ENCODE measurements at places on chromosomes 1 and 21. TPM values are rescaled to one million over a fixed set of nuclear protein-coding genes. Genes with fewer than 3 reads are reported as not detected.

- DNase-seq = no peak
These were observed 62.0 kb downstream of the NVL start for GRCh38 chr1:224267925-224268324.

GRCh38 chr1:223143537-223144248 lies 645 bp upstream of the TLR5 start:
- DNase-seq = no peak

DNA sequence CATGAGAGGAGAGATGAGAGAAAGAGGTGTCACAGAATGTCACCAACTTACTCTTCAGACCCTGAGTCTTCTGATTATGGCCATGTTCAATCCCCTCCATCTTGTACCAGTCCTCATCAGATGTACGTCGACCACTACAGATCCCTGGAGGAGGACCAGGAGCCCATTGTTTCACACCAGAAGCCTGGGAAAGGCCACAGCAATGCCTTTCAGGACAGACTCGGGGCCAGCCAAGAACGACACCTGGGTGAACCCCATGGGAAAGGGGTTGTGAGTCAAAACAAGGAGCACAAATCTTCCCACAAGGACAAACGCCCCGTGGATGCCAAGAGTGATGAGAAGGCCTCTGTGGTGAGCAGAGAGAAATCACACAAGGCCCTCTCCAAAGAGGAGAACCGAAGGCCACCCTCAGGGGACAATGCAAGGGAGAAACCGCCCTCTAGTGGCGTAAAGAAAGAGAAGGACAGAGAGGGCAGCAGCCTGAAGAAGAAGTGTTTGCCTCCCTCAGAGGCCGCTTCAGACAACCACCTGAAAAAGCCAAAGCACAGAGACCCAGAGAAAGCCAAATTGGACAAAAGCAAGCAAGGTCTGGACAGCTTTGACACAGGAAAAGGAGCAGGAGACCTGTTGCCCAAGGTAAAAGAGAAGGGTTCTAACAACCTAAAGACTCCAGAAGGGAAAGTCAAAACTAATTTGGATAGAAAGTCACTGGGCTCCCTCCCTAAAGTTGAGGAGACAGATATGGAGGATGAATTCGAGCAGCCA lies 8.0 kb downstream of the ELOA start:
- no peak for DNase-seq

GRCh38 chr1:21313203-21313885 lies 23.1 kb upstream of the ECE1 start:
- DNase-seq = no peak

GRCh38 chr1:117589544-117589943 lies 16.3 kb upstream of the TENT5C start:
- DNase-seq = no peak

DNA sequence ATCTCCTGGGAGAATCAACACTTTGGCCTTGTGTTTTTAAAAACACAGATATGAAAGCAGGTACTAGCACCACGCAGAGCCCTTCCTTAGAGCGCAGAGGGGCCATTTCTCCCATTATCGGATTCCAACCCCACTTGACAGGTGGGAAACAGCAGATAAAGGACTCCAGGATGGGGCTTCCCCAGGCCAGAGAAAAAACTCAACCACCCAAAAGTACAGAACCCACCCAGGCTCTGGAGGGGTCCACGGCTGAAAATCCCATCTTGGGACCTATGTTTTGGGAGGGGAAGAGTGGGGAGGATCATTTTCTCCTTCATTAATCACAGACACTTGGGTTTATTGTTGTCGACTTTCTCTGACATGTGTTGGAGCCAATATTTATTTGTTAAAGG lies 27.1 kb upstream of the COL18A1 start:
- no peak for DNase-seq

GRCh38 chr1:26286064-26286416 lies 6.2 kb downstream of the SH3BGRL3 start:
- DNase-seq = no peak

GRCh38 chr21:15058854-15059263 lies 5.9 kb downstream of the NRIP1 start:
- DNase-seq = no peak

DNA sequence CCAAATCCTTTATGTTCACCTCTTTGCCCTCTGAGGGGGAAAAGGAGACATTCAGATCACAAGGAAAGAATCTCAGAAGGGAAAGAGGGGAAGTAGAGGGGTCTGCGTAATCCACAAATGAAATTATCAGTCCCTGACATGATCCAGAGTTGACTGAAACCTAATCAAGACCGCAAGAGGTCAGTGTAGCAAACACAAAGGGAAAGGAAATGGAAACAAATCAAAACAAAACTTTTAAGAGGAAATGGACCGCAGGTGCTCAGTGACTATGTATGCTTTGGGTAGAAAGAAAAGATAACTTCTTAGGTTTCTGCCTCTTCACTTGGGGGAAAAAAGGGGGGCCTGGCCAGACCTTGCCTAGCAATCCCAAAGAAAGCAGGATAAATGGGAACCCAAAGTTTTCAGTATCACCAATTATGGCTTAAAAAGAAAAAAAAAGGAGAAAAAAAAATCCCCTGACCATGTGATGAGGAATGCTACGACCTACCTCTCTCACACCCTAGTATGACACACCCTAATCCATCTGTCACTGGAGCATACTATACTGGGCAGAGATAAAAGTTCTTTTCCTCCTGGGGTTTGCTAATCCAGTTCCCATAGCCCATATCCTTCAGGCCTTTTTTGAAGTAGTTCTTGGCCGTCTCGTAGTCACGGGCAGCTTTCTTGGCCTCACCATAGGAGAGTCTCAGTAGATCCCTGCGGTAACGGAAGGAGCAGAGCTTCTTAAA lies 16.9 kb downstream of the CHRNB2 start:
- no peak for DNase-seq

- DNase-seq = no peak
These were observed 127.3 kb downstream of the RERE start for GRCh38 chr1:8690253-8690525.

DNA sequence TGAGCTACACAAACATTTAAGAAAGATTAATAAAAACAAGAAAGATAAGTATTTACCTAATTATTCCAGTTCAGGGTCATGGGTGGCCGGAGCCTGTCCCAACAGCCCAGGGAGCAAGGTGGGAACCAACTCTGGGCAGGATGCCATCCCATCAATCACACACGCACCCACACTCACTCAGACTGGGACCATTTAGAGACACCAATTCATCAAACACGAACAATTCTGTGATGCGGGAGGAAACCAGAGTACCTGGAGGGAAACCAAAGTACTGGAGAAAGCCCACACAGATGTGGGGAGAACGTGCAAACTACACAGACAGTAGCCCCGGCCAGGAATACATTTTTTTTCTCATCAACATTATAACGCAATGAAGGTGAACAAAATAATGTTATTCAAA lies 16.2 kb downstream of the WASF2 start:
- no peak for DNase-seq

GRCh38 chr21:46078978-46079351 lies 18.9 kb upstream of the COL6A2 start:
- DNase-seq = peak; percentile 21

DNA sequence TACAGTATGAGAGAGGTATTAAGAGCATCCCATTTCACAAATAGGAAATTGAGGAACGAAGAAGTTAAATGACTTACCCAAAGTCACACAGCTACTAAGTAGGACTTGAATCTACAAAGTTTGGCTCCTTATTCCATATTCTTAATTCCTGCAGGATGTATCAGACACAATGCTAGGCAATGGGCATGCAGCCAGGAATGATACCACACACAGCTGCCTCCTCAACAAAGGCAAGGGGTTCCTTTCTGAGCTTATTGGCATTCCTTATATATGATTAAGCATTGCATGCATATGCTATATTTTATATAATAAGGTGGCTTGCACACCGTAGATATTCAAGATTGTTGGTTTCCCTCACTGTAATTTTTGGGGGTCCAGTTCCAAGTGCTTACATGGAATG lies 34.2 kb upstream of the JUN start:
- no peak for DNase-seq

- no peak for DNase-seq
These were observed 13.1 kb downstream of the CFAP298 start for GRCh38 chr21:32599091-32599490.

- DNase-seq = no peak
These were observed 2.1 kb downstream of the MXRA8 start for GRCh38 chr1:1356166-1356795.

- no peak for DNase-seq
These were observed 73.4 kb downstream of the CEP350 start for GRCh38 chr1:180027949-180028445.

DNA sequence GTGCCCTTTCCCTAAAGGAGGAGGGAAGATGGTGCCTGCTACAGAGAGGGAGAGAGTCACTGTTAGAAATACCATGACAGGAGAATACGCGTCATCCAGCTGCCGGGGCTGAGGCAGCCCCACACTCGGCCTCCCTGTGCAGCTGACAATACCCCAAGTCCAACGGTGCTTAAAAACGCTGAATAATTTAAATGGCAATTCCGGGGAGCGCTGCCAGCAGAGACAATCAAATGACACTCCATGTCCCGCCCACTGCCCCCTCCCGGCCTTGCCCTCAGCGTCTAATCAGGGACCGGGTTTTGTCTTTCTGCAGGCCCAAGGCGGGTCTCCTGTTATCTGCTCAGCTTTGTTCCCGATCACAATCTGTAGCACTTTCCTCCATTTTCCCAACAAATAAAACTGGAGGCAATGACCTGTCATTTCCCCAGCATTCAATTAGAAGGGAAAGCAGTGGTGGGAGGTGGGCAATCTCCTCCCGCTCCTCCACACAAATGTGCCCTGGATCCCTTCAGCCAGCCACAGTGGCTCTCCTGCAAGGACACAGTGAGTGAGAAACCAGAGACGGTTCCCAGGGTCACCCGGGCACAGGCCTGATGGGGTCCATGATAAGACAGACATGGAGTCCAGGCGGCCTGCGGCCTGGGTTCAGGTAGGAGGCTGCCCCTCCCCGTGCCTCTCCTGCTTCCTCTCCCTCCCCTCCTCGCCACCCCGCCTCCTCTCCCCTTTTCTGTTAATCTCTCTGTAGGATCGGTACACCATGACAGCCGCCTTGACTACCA lies 42.7 kb upstream of the AJAP1 start:
- DNase-seq = no peak

DNA sequence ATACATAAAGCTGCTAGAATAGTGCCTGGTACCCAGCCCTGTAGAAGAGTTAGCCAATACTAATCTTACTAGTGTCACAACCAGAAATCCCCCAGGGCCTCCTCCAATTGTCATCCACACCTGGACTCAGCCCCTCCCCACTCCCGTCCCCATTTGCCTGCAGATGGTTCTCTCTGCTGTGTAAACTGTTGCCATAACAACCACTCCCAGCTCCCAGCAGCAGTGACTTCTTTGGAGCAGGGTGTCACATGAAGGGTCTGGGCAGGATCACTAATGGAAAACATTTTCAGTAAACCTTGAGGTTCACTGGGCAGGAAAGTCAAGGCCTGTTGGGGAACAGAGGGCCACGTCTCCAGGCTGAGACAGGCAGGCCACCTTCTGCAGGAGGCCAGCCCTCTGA lies 126.0 kb upstream of the IPO9 start:
- DNase-seq = no peak

DNA sequence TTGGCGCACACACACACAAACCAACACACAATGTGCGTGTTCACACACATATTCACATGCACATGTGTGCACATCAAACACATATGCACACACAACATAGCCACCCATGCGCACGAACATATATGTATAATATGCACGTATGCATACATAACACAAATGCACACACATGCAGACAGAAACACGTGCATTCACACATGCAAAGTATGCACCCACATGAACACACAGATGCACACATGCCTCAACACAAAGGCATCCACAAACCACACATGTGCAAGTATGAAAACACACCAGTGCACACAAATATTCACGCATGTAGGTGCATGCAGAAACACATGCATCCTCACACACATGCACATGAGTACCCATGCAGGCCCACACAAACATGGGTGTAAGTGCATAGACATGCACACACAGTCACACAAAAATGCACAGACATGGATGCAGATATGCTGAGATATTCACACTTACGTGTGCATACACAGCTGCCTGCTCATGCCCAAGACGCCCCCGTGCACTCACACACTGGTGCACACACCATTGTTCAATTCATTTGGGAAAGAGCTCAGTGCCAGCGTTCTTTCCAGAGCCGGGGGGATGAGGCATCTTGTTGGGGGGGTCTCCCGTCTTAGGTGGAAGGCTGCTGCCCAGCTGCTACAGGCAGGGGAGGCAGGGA lies 52.7 kb upstream of the ARHGEF16 start:
- no peak for DNase-seq

DNA sequence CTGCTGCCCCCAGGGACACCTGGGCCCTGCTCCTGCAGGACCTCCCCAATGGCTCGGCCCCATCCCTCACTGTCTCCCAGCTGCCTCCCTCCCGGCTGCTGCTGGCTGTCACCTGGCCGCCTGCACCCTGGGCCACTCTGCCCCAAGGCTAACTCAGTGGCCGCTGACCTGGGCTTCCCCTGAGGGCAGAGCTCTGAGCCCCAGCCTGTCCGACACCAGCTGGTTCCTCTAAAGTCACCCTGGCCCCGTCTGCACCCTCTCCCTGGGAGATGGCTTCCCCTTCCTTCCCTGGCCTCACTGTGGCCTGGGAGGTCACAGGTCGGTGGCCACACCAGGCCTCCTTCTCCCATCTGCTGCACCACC lies 15.0 kb downstream of the ITGB2 start:
- no peak for DNase-seq

- no peak for DNase-seq
These were observed 26.5 kb downstream of the ZBTB8B start for GRCh38 chr1:32491386-32491785.

DNA sequence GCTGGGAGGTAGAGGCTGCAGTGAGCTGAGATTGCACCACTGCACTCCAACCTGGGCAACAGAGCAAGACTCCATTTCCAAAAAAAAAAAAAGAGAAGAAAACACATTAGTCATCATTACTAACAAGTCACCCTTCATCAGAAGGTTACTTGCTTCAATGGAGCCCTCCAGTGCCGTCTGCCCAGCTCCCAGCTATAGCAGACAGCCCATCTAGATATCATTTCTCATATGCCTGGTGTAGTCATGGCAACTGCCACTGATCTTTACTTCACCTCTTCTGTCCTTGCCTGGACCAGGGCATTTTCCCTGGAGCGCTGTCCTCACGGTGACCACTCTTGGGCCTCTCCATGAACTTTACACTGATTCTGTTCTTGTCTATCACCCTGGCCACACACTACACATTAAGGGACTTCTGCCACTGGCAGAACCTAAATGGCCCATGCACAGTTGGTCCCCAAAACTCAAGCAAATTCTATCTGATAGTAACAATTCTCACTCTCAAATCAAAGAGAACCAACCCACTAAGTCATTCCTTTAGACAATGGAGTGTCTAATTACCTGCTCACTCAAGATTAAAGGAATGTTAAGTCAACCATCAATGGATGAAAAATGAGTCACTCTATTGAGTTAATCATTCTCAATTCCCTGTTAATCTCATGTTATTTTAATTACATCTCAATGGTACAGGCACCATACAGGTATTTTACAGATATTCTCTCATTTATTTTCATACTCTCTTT lies 12.9 kb downstream of the GPA33 start:
- DNase-seq = no peak

- no peak for DNase-seq
These were observed 1.4 kb downstream of the SLFNL1 start for GRCh38 chr1:41020109-41020576.

Gene KRTAP21-2
- total RNA-seq = not detected

Gene PTPN7
- 14.4 TPM for total RNA-seq

Gene ERICH3
- 0.24 TPM for total RNA-seq

Gene PGLYRP3
- not detected for total RNA-seq

Gene SYCP1
- 0.38 TPM for total RNA-seq

Gene GCSAML
- 0.28 TPM for total RNA-seq

Gene ARV1
- total RNA-seq = 16.7 TPM

Gene ANKRD35
- 1.9 TPM for total RNA-seq
